GM20000 (cell line): ENCODE measurements at places on chromosomes 7 and 10.

GRCh38 chr10:111234914-111235302 lies 158.1 kb downstream of the ADRA2A start:
- DNase-seq, result no peak

- no peak for DNase-seq
Measured at GRCh38 chr10:113929522-113929921, 75.1 kb downstream of the NHLRC2 start.

- no peak for DNase-seq
Measured at GRCh38 chr7:95394370-95394769, 1.8 kb downstream of the PON3 start.

DNA sequence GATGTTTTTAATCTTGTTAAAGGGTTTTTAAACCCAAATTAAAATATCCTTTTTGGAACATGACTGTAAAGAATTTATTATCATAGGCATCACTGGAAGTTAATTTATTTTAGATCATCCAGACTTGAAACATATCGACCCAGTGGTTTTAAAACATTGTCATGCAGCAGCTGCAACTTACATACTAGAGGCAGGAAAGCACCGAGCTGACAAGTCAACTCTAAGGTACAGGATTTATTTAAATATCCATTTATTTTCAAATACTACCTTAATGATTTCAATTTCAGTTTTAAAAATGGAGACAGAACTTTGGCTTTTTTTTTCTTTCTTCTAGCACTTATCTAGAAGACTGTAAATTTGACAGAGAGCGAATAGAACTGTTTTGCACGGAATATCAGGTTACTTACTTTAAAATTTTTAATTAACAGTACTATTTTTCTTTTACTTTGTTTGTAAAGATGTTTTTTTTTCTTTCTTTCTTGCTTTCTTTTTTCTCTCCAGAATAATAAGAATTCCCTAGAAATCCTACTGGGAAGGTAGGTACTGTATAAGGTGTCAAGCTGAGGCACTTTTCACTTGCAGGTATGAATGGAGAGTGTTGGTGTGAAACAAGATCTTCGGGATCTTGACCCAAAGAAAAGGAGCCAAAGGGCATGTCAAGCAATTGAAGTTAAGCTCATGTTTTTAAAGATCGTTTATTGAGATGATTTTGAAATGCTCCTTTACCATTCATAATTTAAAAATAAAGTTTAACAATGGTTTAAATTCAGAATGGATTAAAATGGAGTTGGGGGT lies 1.8 kb downstream of the COMMD3 start:
- peak; percentile 22 for DNase-seq

DNA sequence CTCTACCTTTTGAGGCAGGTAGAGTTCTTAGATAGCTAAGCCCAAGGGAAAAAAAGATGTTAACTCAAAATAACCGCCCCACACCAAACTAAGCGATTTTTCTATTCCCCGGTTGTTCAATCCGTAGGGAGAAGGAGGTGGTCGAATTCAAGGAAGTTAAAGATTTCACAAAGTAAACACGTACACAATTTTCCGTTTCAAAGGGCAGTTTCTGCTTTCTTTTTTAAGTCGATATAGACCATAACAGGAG lies 842 bp downstream of the KBTBD2 start:
- DNase-seq, result no peak

DNA sequence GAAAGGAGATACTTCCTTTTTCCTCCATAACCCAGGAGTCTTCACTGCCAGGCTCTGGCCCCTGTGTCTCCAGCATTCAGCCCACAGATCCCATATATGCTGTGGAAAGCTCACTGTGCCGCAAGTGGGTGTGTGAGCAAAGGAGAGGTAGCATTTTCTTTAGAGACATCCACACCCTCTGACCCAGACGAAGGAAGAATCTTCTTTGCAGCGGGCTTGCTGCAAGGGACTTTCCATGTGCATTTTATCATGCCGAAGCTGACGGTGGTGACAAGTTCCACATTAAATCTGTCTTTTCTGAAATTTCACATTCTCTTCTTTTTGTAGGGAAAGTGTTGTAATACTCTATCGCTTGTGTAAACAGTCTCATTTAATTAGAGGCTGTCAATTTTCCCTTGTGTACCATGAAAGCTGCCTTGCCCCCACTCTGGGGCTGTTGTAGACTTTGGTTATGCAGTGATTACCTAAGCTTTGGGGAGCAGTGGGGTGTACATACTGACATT lies 409.5 kb downstream of the SUGCT start:
- DNase-seq, result no peak

DNA sequence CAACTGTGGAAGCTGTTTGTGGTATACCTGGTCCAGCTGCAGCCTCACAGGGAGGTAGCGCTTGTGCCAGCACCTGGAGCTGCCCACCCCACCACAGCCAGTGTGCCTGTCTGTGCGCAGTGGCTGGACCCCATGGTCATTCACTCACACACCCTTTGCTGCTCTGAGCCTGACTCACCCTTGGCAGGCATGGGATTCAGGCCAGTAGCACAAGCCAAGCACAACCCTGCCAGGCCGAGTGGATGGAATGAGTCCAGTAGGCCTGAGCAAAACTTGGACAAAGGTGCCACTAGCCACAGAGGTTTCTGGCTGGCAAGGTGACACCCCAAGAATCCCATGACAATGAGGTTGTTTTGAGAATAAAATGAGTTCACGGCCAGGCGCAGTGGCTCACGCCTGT lies 19.0 kb downstream of the RBM48 start:
- no peak for DNase-seq

GRCh38 chr10:71860243-71861029 lies 9.4 kb upstream of the PSAP start:
- peak; percentile 57 for DNase-seq

- DNase-seq, result no peak
Measured at GRCh38 chr10:1156921-1157614, 100.9 kb downstream of the WDR37 start.
